ENCODE measurements at places on chromosomes 2 and 18.

DNA sequence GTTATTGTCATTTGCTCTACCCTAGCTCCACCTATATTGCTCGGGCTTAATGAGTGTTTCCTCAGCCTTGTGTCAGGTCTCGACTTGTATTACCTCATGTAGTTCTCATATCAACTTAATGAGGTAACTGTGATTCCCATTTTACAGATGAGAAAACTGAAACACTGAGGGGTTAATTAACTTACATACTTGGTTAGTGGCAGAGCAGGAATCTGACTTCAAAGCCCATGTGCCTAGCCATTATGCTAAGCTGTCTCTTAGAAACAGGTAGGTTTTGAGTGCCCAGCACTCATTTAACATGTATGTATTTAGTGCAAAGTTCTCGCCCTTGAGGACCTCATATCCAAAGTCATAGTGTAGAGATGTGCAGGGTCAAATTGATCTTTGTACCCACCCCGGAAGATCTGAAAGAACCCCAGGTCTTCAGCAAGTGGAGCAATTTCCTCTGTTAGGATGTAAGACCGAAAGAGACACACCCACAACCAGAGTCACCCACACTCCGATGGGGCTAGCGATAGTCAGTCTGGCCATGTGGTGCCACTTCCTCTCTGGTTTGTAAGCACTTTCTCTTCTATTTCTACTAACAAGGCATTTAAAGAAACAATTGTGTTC is 121.0 kb upstream of the SLC39A10 start:
- DNase-seq: peak; percentile 68

- peak; percentile 23 for DNase-seq
These were observed 4.4 kb downstream of the CTIF start for GRCh38 chr18:48543228-48543627.

DNA sequence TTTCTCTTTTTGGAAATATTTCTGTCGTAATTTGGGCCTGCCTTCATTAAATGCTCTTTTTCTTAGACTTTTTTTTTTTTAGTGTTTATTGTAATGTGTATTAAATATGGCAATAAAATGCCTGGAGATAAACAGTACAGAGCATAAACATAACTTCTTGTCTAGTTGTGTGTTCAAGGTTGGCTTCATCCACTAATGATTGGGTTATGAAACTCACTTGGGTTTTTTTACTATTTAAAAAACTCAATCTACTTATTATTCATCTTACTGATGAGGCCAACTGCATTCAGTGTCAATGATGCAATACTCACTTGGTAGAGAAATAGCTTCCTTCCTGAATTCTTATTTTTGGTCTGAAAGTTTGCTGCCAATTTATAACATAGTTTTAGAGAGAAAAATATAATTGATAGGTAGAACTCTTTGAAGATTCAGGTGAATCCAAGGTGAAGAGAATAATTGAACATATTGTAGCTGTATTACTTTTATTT is 144.2 kb upstream of the NABP1 start:
- no peak for DNase-seq

GRCh38 chr2:224268441-224268840 is 133.5 kb downstream of the FAM124B start:
- no peak for DNase-seq

- DNase-seq: no peak
These were observed 44.8 kb downstream of the VIT start for GRCh38 chr2:36741188-36741837.

GRCh38 chr18:22983175-22983574 is 50.0 kb downstream of the RBBP8 start:
- no peak for DNase-seq

GRCh38 chr2:62596061-62596921 is 90.3 kb upstream of the TMEM17 start:
- DNase-seq: no peak

DNA sequence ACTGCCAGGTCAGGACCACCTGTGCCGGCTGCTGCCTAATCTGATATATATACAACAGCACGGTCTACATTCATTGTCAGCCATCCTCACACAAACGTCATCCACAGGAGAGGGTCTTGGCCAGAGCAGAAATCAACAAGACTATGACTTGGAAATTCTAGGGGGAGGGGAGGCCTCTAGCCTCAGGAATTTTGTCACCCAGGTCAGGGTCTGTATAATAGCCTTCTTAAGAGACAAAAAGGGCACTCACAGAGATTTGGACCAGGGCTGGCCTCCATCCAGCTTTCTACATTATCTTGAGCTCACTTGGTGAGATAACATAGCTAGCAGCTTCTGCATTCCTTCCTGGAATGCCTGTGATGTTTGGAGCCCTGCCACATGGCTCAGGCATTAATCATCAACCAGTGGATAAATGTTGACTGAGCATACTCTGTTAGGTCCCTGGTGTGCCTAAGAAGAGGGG is 50.4 kb upstream of the CTIF start:
- no peak for DNase-seq

DNA sequence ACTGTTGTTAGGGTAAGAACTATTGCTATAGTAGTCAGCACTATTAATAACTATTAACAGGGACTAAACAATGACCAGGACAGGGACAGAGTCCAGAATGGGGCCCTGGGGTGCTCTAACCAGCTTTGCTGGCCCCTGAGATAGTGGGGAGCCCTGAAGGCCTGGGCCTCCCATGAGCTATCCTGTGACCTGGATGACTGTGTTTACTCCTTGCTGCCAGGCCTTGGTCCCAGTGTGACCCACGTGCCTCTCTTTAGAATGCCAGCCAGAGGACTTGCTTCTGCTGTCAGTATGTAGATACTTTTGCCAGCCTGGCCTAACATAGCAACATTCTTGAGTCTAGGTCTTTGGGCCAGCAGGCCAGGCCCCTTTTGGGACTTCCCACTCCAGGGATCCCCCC is 11.4 kb downstream of the CDK5R2 start:
- no peak for DNase-seq

DNA sequence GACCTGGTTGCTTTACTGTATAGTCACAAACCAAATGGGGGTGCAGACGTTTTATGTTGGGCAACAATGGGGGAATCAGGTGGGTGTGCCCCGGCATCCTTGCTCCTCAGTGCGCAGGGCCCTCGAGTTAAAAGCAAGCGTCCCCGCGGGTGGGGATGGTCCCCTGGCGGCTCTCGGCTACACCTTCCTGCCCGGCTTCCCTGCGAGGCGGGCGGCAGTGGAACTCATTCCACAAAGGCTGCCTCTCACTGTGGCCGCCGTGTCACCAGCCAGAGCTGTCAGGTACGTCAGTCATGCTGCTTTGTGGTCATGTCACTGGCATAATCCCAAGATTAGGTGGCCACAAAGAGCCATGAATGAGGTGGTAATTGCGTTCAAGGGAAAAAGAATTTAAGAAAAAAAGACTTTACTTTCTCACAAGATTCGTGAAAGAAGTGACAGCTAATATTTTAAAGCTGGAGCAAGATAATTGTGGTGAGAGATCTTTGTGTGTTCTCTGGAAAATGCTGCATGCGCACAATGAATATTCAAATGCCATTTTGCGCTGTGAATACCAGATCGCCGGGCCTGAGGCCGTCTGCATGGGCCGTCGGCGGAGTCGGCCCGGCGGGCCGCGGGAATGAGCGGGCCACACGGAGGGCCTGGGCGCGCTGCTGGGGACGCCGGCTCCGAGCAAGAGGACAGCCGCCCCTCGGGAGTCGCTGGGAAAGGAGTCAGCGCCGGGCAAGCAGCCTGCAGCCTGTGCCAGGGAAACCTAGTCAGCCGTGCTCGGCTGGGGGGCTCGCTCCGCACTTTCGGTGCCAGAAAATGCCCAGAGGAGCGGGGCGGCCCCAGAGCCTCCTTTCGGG is 82.3 kb upstream of the LDLRAD4 start:
- DNase-seq: peak; percentile 74

DNA sequence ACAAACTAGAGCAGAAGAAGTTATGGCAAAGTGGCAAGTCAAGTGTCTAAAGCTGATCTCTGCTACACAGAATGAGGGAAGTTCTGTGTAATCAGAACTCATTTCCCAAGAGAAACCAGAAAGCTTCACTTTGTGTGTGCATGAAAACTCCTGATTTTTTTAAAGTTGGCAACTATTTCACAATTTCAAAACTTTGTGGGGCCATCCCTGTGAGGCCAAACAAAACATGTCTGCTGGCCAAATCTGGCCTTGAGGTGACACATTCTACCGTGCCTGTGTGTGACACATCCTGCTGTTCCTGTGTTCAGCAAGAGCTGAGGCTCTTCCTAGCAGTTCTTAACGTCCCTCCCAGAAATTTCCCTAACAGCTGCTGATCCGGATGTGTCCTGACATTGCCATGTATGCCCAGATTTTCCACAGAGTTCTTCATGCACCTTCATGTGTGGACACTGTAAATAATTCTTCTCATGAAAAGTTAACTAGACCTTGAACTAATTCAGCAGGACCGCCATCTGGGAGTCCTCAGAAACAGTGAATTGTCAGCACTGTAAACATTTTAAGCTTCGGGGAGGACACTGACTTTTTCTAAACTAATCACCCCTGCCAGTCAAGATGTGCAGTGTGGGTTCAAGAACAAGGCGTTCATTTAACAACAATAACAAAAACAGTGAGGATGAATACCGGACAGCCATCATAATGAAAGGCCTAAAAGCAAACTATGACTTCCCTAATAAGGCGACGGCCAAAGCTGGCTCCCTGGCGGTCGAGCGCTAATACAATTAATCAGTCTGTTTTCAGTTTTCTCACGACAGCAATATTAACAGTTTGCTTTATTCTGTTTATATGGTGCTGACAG is 99.0 kb downstream of the PLEKHM3 start:
- no peak for DNase-seq

DNA sequence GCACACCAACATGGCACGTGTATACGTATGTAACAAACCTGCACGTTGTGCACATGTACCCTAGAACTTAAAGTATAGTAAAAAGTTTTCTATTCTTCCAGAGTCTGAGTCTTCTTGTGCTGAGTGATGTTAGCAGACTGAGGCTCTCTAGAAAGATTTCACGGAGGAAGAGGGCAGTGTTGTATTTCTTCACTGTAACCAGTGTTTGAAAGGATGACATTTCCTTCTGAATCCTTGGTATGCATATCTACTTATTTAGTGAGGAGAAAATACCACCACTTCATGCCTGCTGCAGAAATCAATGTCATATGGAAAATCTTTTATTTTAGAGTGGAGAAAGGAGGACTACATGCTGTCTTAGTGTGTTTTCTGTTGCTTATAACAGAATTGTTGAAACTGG is 357.1 kb downstream of the CCDC85A start:
- no peak for DNase-seq

- DNase-seq: no peak
These were observed 108.3 kb downstream of the SPP2 start for GRCh38 chr2:234158812-234159211.

- DNase-seq: no peak
These were observed 91.7 kb downstream of the EML6 start for GRCh38 chr2:54815148-54815539.

DNA sequence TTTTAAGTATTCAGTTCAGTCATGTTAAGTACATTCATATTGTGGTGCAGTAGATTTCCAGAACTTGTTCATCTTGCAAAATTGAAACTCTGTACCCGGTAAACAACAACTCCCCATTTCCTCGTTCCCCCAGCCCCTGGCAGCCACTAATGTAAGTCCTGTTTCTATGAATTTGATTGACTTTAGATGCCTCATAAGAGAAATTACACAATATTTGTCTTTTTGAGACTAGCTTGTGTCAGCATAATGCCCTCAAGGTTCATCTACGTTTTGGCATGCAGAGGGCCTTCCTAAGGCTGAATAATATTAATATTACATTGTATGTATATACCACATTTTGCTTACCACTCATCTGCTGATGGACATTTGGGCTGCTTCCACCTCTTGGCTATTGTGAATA is 30.9 kb downstream of the METTL21A start:
- no peak for DNase-seq

DNA sequence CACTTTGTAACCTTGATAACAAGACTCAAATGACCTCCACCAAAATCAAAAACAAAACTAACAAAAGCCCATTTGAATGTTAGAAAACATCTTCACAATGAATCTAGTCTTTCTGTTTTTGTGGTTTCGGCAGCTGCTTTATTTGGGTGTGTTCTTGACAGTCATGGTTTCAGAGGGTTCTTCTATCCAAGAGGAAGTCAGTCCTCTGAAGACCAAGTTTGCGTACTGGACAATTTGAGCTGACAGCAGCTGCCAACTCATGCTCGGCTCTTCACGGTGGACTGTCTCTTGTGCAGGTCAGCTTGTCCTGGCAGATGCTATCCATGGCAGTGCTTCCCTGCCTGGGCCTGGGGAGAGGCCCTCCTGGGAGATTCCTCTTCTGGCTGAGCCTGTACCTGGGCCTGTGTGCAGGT is 91.0 kb downstream of the TMEM17 start:
- DNase-seq: no peak

- DNase-seq: no peak
These were observed 74.1 kb upstream of the MCFD2 start for GRCh38 chr2:46989491-46990230.

DNA sequence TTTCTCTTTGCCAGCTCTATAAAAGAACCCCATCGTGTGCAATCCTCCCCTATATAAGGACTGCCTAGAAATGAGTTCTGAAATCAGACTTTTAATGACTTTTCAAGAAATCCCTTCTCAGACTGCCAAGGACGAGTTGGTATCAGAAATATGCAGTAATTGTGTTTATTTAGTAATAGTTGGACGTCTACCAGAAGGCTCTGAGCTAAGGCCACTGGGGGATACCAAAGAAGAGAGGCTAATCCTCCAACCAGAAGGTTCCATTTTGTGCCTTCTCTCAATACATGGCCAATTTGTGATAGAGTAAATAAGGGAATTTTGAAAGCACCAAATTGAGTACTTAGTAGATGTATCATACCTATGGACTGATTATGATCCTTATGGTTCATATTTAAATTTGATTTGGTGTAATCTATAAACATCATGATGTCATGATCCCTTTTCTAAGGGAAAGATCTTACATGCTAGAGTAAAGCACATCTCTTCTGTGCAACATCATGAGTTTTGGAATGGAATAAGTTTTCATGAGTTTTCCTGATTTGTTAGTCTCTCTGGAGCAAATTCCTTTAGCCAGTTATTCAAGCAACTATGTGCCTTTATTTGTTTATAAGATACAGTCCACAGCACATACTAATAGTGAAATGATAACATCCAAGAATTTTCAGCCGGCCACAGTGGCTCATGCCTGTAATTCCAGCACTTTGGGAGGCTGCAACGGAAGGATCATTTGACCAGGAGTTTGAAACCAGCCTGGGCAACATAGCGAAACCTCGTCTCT is 82.2 kb upstream of the LTBP1 start:
- no peak for DNase-seq

GRCh38 chr18:22913861-22914260 is 19.3 kb upstream of the RBBP8 start:
- DNase-seq: no peak

DNA sequence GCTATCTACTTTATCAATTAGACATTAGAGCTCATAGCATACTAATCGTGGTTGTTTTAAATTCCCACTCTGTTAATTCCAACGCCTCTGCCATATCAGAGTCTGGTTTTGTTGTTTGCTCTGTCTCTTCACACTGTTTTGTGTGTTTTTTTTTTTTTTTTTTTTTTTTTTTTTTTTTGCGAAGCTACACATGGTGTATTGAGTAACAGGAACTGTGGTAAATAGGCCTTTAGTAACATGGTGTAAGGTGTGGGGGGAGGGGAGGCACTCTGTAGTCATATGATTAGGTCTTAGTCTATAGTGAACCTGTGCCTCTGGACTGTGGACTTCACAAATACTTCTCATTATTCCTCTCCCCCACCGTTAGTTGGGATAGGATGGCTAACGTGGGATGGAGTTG is 370.7 kb upstream of the RAB12 start:
- DNase-seq: no peak

GRCh38 chr2:14702258-14702657 is 69.7 kb downstream of the LRATD1 start:
- no peak for DNase-seq

Data from stimulated activated naive CD8-positive, alpha-beta T cell treated with anti-CD3 and anti-CD28 coated beads, Interleukin-15, Interleukin-2, amounts not matched to agents 100 U/mL and 50 U/mL, for 24 hours (primary cell).